ENCODE measurements at places on chromosomes 5 and 9. TPM values are rescaled to one million over a fixed set of nuclear protein-coding genes. Genes with fewer than 3 reads are reported as not detected.

Gene SEMA6A
- total RNA-seq: 19.4 TPM

- DNase-seq: peak; percentile 52
These were observed 43.1 kb downstream of the HRH2 start for GRCh38 chr5:175700991-175701390.

Gene SLC26A2
- 49.0 TPM for total RNA-seq

GRCh38 chr5:143652108-143652700 lies 159.8 kb upstream of the HMHB1 start:
- DNase-seq: no peak

DNA sequence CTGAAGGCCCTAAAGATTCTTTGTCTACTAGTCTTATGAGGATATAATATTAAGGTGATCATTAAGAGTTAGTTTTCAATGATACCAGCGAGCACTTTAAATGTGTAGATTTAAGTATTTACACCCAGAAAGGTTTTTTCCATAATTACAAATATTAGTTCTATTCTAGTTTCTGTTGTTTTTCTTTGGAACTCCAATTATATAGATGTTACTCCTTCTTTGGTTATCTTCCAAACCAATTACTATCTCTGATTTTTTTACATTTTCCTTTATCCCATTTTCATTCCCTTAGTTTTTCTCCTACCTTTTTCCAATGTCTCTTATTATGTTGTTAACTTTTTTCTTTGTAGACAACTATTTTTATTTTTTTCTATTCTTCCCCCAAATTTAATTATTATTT lies 355.1 kb downstream of the KCNN2 start:
- no peak for DNase-seq

Gene ADRB2
- 93.2 TPM for total RNA-seq

Gene NR6A1
- 10.1 TPM for total RNA-seq

Gene GPRIN1
- 1.7 TPM for total RNA-seq

DNA sequence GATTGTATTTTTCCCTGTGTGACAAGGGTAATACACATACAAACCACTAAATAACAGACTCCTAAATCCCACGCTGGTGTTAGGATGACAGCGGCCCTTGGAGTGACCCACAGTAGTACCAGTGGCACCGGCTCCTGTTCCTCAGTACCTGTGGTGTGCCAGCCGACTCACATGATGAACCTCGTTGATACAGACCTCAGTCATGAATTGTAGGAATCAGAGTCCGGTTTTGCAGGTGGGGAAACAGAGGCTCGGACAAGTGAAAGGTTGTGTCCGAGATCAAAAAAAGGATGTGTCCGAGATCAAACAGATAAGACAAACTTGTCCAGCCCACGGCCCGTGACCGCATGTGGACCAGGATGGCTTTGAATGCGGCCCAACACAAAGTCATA lies 78.0 kb downstream of the AMBP start:
- DNase-seq: peak; percentile 9

Gene FBXL7
- 1.9 TPM for total RNA-seq

- no peak for DNase-seq
These were observed 243.0 kb upstream of the PTGER4 start for GRCh38 chr5:40436535-40437237.

DNA sequence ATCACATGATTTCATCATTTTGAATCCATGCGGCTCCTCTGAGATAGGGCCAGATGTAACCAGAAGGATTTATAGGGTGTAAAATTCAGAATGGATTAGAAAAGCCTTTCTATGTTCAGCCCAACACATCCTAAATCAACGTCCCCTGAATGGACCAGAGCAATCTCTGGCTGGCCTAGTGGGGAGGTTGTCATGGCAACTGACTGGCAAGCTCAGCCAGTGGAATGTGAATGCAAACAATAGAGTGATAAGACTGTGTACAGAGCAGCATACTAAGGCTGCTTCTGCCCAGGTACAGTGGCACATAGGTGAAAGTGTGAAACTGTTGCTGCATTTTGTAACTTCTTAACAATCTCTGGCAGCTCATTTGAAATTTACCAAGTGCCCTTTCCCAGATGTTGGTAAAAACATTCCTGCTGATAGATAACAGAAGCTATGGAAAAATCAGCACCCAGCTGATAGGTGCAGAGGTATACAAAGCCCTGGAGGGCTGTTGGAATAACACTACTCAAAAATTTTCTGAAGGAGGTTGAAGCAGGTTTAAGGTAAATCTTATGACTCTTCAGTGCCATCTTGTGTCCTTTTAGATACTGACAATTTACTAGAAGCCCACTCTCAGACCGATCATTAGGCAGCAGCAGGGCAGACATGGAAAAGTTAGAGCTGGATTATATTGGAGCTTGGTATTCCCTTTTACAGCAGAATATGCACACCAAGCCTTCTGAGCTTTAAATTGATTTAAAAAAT lies 267.2 kb downstream of the RAB3C start:
- DNase-seq: no peak

DNA sequence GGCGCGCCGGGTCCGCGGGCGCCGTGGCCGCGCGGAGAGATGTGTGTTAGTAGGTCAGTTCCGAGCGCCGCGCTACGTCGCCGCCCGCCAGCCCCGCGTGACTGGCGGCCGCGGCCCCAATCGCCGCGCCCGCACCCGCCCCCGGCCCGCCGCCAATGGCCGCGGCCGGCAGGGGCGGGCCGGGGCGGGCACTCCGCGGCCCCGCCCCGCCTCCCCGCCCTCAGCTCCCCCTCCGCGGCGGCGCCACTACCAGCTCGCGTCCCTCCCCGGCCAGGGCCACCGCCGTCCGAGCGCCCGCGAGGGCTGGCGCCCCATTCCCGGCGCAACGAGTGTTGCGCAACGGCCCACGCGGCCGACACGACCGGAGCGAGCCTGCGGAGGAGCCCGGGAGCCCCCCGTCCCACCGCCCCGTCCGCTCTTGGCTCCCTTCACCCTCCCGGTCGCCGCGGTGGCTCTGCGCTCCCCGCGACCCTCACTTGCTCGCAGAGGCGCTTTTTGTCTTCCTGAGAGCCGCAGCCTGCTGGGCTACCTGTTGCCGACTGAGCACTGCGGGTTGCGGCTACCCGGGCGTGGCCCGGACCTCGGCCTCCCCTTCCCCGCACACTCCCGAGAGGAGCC lies at the start of gene NFIL3:
NFIL3 (minus strand) TSS at position 48 of the 618 bp plus-strand sequence. CDS start 13,098 bp downstream, outside the sequence.
- peak; percentile 89 for DNase-seq

- no peak for DNase-seq
These were observed 185.7 kb downstream of the NR3C1 start for GRCh38 chr5:143217804-143218160.

Gene P4HA2
- total RNA-seq: 30.3 TPM

Gene SLIT3
- 30.8 TPM for total RNA-seq

GRCh38 chr9:135500071-135500524 lies 384 bp upstream of the MRPS2 start:
- no peak for DNase-seq

GRCh38 chr5:95782181-95782580 lies 40.3 kb downstream of the GLRX start:
- no peak for DNase-seq

GRCh38 chr9:118832371-118832770 lies 536.9 kb downstream of the BRINP1 start:
- DNase-seq: no peak

DNA sequence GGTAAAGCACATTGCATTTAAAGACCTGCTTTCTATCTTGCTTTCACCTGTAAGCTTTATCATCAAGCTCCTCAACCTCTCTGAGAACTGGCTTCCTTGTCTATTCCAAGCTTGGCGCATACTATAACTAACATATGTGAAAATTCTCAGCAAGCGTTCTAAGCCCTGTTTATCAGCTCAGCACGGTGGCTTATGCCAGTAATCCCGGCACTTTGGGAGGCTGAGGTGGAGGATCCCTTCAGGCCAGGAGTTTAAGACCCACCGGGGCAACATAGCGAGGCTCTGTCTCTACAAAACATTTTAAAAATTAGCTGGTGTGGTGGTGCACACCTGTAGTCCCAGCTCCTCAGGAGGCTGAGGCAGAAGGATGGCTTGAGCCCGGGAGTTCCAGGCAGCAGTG lies 1.6 kb upstream of the ATP6V0E1 start:
- DNase-seq: no peak

DNA sequence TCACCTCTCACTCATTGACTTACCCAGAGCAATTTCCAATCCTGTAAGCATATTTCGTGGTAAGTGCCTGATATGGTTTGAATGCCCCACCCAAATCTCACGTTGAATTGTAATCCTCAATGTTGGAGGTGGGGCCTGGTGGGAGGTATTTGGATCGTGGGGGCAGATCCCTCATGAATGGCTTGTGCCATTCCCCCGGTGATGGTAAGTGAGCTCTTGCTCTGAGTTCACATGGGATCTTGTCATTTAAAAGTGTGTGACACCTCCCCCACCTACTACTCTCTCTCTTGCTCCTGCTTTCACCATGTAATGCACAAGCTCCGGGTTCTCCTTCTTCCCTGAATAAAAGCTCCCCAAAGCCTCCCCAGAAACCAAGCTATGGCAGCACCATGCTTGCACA lies 1165.5 kb downstream of the CDH12 start:
- DNase-seq: no peak

- DNase-seq: no peak
These were observed 21.6 kb downstream of the LPCAT1 start for GRCh38 chr5:1502046-1502736.

- no peak for DNase-seq
These were observed 99.4 kb downstream of the MTREX start for GRCh38 chr5:55407059-55407684.

DNA sequence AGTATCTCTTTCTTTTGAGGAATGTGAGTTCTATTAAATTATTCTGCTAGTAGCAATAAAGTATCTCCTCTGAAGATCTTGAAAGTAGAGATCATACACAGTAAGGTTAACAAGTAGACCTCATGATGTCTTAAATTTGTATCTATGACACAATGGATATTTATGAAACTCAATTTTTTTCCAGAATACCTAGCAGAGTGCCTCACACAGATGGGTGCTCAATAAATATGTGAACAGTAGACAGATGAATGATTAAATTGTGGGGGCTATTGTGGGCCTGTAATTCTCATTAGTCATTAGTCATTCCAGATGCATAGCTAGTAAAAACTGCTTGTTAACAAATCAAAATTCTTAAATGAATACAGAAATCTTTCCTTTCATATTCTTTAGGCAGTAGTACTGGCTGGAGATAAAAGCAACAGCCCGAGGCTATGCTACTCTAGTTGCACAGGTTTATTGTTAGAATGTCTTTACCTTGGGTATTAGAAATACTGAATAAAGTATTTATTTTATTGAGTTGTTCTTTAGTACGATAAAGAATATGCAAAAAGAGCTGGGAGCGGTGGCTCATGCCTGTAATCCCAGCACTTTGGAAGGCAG lies 22.0 kb downstream of the CHD1 start:
- DNase-seq: no peak

Gene KCNMB1
- 1.6 TPM for total RNA-seq

Gene PDZD2
- total RNA-seq: 107 TPM

Gene PCDHGA7
- total RNA-seq: 3.8 TPM

Gene DND1
- total RNA-seq: 0.98 TPM

GRCh38 chr5:158976035-158976434 lies 123.7 kb downstream of the EBF1 start:
- no peak for DNase-seq

DNA sequence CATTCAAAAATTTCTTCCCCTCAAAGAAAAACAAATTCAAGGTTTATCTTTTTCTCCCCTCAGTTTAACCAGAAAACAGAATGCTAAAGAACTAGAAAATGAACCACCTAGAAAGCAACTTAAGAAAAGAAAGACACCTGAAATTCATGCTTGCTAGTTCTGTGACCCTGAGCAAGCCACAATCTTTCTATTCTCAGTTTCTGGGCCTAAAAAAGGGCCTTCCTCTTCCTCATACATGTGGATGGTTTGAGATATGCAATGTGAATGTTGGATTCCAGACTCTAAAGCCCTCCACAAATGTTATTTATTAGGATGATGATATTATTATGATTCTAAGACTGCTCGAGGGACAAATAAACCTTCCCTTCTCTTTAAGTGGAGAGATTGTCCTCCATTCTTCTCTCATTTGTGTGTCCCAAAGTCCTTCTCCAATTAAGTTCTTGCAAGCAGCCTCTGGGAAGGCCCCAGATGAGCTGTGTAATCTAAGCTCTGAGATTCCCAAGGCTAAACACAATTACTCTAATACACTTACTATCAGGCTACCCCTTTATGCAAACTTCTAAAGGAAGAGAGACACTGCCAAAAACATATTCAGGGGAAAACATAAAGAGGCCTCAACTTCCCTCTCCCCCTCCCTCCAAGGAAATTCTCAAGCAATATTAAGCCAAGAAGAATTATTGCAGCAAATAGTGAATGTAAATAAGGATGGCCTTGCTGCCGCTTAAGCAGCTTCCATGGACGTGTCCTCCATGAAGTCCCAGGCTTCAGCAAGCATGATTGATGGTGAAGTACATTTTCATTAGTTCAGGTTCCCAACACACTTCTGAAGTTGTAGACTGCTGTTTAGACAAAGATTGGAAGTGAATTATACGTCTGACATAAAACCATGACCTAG lies 80.2 kb downstream of the PRKACG start:
- DNase-seq: no peak

GRCh38 chr9:135218331-135219225 lies 131.1 kb downstream of the OLFM1 start:
- peak; percentile 29 for DNase-seq

GRCh38 chr9:38004809-38005560 lies 64.0 kb downstream of the SHB start:
- no peak for DNase-seq

DNA sequence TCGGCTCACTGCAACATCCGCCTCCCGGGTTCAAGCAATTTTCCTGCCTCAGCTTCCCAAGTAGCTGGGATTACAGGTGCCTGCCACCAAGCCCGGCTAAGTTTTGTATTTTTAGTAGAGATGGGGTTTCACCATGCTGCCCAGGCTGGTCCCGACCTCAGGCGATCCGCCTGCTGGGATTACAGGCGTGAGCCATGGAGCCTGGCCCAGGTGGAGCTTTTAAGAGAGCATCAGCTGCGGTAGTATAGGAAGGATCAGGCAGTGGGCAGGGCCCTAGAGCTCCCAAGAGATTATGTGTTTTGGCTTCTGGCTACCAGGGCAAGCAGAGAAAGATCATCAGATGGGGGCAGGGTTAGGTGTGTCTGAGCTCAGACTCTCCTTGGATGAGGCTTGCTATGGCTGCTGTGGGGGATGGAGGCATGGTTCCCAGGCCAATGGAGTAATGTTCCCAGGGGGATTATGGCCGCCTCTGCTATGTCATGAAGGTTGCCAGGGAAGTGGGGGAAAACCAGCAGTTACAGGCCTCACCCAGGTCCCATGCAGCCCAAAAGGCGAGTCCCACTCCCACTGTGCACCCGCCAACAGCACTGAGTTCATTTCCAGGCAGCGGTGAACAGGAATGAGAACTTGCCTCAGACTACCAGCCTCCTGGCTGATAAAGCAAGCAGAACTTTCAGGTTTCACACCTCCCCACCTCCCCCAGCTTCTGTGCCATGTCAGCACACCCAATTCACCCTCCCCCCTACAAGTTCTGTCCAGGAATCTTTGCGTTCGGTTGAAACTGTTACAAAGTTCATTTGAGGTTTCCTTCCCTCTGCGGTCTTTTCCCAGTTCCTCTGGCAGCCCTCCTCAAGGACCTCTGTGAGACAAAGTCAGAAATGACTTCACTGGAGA lies 507.6 kb downstream of the SPATA31D1 start:
- DNase-seq: no peak

DNA sequence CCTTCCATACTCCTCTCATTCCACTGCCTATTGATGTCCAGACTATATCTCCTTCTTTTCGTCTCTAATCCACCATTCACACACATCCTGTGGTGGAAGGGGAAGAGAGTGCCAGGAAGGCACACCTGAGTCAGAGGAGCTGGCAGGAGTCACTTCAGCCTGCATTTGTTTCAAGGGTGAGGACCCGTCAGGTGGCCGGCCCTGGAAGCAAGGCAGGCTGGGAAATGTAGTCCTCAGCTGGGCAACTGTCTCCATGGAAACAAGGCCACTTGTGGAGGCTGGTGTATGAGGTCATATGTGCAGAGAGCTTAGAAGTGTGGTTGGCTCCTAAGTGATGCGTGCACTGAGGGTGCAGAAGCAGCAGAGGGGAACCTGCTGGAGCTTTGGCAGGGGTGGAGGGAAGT lies 278.4 kb downstream of the NSG2 start:
- DNase-seq: no peak

Measured in suprapubic skin (tissue), 4 donors.